ENCODE measurements at places on chromosomes 2 and 18. TPM values are rescaled to one million over a fixed set of nuclear protein-coding genes. Genes with fewer than 3 reads are reported as not detected.

REG3G gene
- not detected for total RNA-seq

FOXD4L1 gene
- total RNA-seq: not detected

CFAP210 gene
- total RNA-seq: not detected

ACMSD gene
- not detected for total RNA-seq

HES6 gene
- 2.4 TPM for total RNA-seq

SPC25 gene
- total RNA-seq: not detected

CD8B2 gene
- total RNA-seq: not detected

POTEI gene
- not detected for total RNA-seq

L3MBTL4 gene
- 9.5 TPM for total RNA-seq

CYTIP gene
- total RNA-seq: 47.8 TPM

TLX2 gene
- not detected for total RNA-seq

ELOA2 gene
- total RNA-seq: not detected

UNC80 gene
- not detected for total RNA-seq

TRIB2 gene
- 17.3 TPM for total RNA-seq
